K562 (cell line): ENCODE measurements at places on chromosomes 7 and 10.

- H3K27me3 ChIP-seq: no peaks in the 10 kb centered on the region
- peaks cover 3% of the 10 kb centered on the region; the same call in 1 of the 3 replicates for H3K36me3 ChIP-seq
- H3K4me1 ChIP-seq: peaks cover 4% of the 10 kb centered on the region; the same call in 1 of the 2 replicates
- peak overlapping the region; percentile 47; the same call in 1 of the 3 replicates for H3K27ac ChIP-seq
Observed at GRCh38 chr10:48384699-48384982, 78.2 kb downstream of the MAPK8 start.

- DNase-seq: peak; percentile 44
- no peak overlapping the region for H3K4me3 ChIP-seq
- H3K27ac ChIP-seq: no peak overlapping the region
- H3K36me3 ChIP-seq: no peaks in the 10 kb centered on the region
Observed at GRCh38 chr10:96339956-96340904, 18.6 kb downstream of the OPALIN start.

- no peaks in the 10 kb centered on the region for H3K36me3 ChIP-seq
- no peak overlapping the region for H3K27ac ChIP-seq
- no peaks in the 10 kb centered on the region for H3K4me1 ChIP-seq
- DNase-seq: no peak
- H3K4me3 ChIP-seq: no peak overlapping the region
Observed at GRCh38 chr10:72108830-72109635, 20.7 kb upstream of the SPOCK2 start.

DNA sequence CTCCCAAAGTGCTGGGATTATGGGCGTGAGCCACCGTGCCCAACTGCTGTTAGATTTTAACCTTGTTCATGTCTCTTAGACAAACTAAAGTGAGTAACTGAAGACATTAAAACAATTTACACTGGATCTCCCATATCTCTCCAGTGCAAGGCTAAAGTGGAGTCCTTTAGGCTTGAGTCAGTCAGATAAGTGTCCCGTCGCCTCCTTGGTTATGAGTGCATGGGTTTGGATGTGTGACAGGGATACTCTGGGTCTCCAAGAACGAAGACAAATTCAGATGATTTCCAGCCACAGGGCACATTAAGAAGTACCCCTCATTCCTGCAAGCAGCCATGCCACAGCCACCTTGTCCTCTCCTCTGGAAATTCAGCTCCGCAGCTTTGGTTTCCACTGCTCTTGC, 66.1 kb upstream of the PDZD8 start:
- H3K27me3 ChIP-seq: no peaks in the 10 kb centered on the region
- no peaks in the 10 kb centered on the region for H3K36me3 ChIP-seq
- H3K4me1 ChIP-seq: peaks cover 12% of the 10 kb centered on the region; the same call in 1 of the 2 replicates
- H3K27ac ChIP-seq: no peak overlapping the region

DNA sequence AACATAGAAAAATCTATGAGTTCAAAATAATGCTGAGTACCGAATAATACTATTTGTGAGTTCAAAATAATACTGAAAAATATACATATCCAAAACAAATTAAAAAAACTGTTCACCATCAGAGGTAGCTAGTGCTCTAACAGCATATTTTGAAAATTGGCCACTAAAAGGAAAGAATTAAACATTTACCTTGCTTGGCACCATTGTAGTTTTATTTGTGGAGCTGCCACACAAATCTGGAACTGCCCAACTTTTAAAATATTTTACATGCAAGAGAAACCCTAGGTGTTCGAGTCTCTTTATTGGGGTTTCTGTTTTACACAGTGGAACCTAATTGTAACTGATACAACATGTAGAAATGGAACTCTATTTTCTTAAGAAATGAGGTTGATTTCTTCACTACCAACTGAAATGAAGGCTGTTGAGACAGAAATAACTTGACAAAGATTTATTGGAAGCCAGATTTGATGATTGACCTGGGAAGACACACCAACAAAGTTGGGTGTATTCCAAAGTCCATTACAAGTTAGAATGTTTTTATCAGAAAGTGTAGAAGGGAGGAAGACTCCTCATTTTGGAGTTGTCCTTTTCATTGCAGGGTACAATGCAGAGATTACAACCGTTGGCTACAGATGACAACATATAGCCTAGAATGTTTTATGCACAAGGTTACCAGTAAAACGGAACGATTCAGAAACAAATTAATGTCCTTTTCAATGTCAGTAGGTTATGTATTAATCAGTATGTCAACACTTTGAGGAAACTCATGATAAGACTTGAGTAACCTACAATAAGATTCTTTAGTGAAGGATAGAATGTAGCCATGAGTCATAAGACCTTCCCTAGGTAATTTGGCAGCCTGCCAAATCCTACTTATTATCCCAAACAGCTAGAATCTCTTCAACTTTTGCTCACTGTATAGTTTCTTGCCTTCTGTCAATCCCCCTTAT, 73.8 kb upstream of the PAPSS2 start:
- no peak overlapping the region for H3K4me3 ChIP-seq
- no peak for DNase-seq
- no peaks in the 10 kb centered on the region for H3K4me1 ChIP-seq
- no peak overlapping the region for H3K27ac ChIP-seq

DNA sequence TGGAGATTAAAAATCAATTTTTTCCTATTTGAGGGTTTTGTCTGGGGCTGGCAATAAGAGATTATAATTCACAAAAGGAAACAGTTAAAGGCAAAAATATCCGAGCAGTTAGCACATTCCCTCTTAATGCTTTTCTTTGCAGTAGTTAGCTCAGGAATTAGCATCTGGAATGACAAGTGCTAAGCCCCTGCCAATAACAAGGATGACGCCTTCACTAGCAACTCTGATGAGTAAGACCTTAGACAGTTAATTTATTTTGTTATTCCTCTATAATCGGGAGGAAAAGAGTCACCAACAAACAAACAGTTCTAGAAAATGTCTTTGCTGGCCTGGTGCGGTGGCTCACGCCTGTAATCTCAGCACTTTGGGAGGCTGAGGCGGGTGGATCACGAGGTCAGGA, 151.3 kb downstream of the TRIL start:
- no peak for DNase-seq
- no peaks in the 10 kb centered on the region for H3K4me1 ChIP-seq
- peaks cover 8% of the 10 kb centered on the region; the same call in 1 of the 2 replicates for H3K27me3 ChIP-seq
- H3K36me3 ChIP-seq: no peaks in the 10 kb centered on the region
- H3K27ac ChIP-seq: no peak overlapping the region

DNA sequence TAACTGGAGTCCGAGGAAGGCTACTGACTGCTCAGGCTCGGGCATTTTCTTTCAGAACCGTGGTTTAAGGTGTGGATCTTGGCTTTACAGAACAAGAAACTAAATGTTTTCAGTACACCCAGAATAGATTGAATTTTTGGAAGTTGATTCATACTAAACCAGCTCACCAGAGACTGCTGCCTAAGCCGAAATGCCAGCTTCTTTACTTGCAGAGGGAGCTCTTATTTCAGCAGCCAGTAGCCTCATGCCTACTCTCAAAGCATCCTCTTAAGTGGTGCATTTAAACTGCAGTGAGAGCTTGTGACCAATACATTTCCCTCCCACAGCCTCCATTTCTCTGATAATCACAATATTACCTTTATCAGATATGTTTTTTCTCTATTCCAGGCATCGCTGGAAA, 615.1 kb downstream of the SUGCT start:
- no peaks in the 10 kb centered on the region for H3K36me3 ChIP-seq
- H3K4me3 ChIP-seq: no peak overlapping the region
- no peak overlapping the region for H3K27ac ChIP-seq
- DNase-seq: no peak
- H3K4me1 ChIP-seq: no peaks in the 10 kb centered on the region

GRCh38 chr10:89138755-89139490, 68.2 kb downstream of the CH25H start:
- no peaks in the 10 kb centered on the region for H3K36me3 ChIP-seq
- no peaks in the 10 kb centered on the region for H3K27me3 ChIP-seq
- no peaks in the 10 kb centered on the region for H3K4me1 ChIP-seq
- no peak overlapping the region for H3K27ac ChIP-seq
- no peak overlapping the region for H3K4me3 ChIP-seq
